ENCODE measurements at places on chromosomes 12 and 14.

GRCh38 chr14:75934998-75935628, 46.7 kb downstream of the TGFB3 start:
- DNase-seq = no peak

GRCh38 chr12:111215881-111216280, 153.0 kb downstream of the PHETA1 start:
- DNase-seq = no peak

DNA sequence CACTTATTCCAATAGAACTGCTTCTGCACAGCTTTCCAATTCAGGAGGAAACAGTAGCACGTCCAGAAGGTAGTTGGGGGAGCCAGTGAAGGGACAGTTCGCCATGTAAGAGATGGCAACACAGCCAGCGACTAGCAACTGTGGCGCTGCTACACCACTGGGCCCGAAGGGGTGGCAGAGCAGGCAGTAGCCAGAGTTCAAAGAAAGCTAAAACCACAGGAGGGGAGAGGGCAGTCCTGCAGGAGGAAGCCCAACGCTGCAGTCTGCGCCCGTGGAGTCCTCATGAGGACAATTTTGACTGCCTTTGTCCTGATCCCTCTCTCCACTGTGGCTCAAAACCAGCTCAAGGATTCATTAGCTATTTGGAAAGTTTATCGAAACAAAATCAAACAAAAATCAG, 591.2 kb downstream of the VRK1 start:
- DNase-seq = no peak

DNA sequence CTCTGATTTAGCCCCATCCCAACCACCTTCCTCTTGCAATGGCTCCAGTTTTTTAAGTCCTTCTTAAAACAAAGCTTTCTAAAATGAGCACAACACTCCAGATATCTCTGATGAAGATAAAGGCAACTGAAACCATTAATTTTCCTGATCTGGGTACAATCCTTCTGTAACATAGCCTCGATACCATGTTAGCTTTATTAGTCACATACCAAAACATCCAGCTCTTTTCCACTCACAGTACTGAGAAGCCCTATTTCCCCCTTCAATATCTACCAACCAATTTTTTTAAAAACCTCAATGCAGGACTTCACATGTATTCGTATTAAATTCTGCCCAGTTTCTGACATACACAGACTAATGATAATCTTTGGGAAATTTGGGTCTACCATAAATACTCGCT, 105.9 kb downstream of the MED13L start:
- DNase-seq = no peak

- DNase-seq = no peak
These were observed 44.9 kb downstream of the KTN1 start for GRCh38 chr14:55624913-55625312.

DNA sequence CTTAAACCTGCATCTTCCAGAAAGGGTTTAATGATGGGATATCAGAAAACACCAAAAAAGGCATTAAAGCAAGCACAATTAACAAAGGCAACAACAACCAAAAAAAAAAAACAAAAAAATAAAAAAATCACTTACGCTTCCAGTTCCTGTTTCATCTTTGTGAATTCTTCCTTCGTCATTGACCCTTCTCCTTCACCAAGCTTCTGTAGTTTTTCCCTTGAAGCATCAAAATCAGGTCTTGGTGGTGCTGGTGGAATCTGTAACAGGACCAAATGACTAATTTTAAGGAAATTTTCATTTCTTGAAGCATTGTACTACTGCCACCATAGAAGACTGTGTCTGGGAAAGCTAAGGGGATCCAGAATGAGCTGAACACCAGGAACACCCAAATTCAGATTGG, 24.5 kb downstream of the SNX6 start:
- no peak for DNase-seq

DNA sequence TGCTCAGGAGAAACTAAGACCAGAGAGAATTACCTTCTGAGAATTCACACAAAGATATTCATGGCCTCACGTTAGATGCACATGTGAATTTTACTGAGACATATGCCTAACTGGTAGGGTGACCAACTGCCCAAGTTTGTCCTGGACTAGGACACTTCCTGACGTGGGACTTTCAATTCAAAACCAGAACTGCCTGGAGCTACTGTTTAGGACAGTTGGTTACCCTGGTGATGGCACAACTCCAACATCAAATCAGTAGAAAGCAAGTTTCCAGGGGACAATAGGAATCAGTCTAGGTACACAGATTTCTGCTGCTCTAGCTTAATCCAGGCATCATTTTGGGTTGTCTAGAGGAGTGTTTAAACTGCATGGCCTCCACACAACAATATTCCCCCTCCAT, 178.7 kb downstream of the GXYLT1 start:
- no peak for DNase-seq

DNA sequence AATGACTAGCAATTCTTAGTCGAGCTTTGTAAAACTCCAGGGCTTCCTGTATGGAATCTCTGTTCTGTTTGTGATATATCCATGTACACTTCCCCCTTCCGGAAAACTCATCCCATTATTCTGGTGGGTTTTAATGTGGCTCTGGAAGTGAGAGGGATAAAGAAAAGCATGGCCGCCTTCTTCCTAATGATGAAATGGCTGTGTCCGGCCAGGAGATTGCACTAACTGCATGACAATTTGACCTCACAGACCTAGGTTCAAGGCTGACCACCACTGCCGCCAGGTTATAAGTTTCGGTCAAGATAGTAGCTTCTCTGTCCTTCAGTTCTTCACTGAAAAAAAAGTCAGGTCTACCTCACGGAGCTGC, 41.0 kb upstream of the NPAS3 start:
- no peak for DNase-seq

GRCh38 chr12:127909041-127909440, 357.9 kb upstream of the TMEM132C start:
- no peak for DNase-seq
